ENCODE measurements at places on chromosomes 2 and 18. TPM values are rescaled to one million over a fixed set of nuclear protein-coding genes. Genes with fewer than 3 reads are reported as not detected.

The ANKRD62 gene
- total RNA-seq: not detected

The COMMD1 gene
- total RNA-seq: 40.3 TPM

The C1QL2 gene
- not detected for total RNA-seq

The CCDC141 gene
- total RNA-seq: 0.10 TPM

The PKDCC gene
- total RNA-seq: 14.8 TPM

The GKN2 gene
- total RNA-seq: not detected

The TM4SF20 gene
- not detected for total RNA-seq

The CAB39 gene
- total RNA-seq: 39.9 TPM

The MBP gene
- total RNA-seq: 88.8 TPM

The EIF2B4 gene
- 57.2 TPM for total RNA-seq

The COLEC12 gene
- total RNA-seq: 0.03 TPM

The PROKR1 gene
- not detected for total RNA-seq

The HYCC2 gene
- 12.0 TPM for total RNA-seq

The APCDD1 gene
- total RNA-seq: 0.36 TPM

The HSBP1L1 gene
- 45.4 TPM for total RNA-seq

The ALLC gene
- not detected for total RNA-seq

The SRD5A2 gene
- total RNA-seq: not detected

The FAP gene
- not detected for total RNA-seq

The ANKZF1 gene
- total RNA-seq: 36.2 TPM

The RBBP8 gene
- total RNA-seq: 62.8 TPM

The NTSR2 gene
- total RNA-seq: 0.15 TPM

The THAP4 gene
- 77.9 TPM for total RNA-seq

The SPEG gene
- total RNA-seq: 3.4 TPM

The PSMD1 gene
- total RNA-seq: 146 TPM

The SERPINB10 gene
- total RNA-seq: not detected

The ATP8B1 gene
- 12.5 TPM for total RNA-seq

The GPR35 gene
- total RNA-seq: 1.3 TPM

The IL18R1 gene
- total RNA-seq: 0.08 TPM

The MORN2 gene
- 10.1 TPM for total RNA-seq

The TPO gene
- not detected for total RNA-seq

The C1GALT1C1L gene
- total RNA-seq: 0.54 TPM

The ADRA2B gene
- total RNA-seq: 0.28 TPM

The AQP4 gene
- not detected for total RNA-seq

The OSBPL1A gene
- total RNA-seq: 50.5 TPM

The FSIP2 gene
- 0.03 TPM for total RNA-seq

The ZNF385B gene
- total RNA-seq: 0.28 TPM

The SH3RF3 gene
- 4.9 TPM for total RNA-seq

The GRHL1 gene
- total RNA-seq: 4.7 TPM

The SLC35F5 gene
- 89.8 TPM for total RNA-seq

The DTNA gene
- 0.77 TPM for total RNA-seq

The UGT1A4 gene
- not detected for total RNA-seq

The DPYSL5 gene
- 0.31 TPM for total RNA-seq

The KCNG2 gene
- total RNA-seq: not detected

The HNRNPA3 gene
- total RNA-seq: 228 TPM

Measured in Panc1 (cell line).